Activated CD8-positive, alpha-beta memory T cell treated with anti-CD3 and anti-CD28 coated beads, Interleukin-2, amount 10 ng/mL, durations not matched to agents 7 days and 5 days (primary cell): ENCODE measurements at places on chromosomes 2 and 18. TPM values are rescaled to one million over a fixed set of nuclear protein-coding genes. Genes with fewer than 3 reads are reported as not detected.

CDH2 gene
- not detected for total RNA-seq

KCNF1 gene
- not detected for total RNA-seq

TSHZ1 gene
- 20.4 TPM for total RNA-seq

CD207 gene
- total RNA-seq = not detected

KHK gene
- 8.8 TPM for total RNA-seq

CROCC2 gene
- total RNA-seq = not detected

FTCDNL1 gene
- 2.8 TPM for total RNA-seq

AQP4 gene
- total RNA-seq = not detected

MFSD6 gene
- total RNA-seq = 56.4 TPM

C2orf80 gene
- total RNA-seq = not detected

TM4SF20 gene
- total RNA-seq = not detected

PCARE gene
- not detected for total RNA-seq

FBXO41 gene
- 31.5 TPM for total RNA-seq

PROM2 gene
- not detected for total RNA-seq

C2orf78 gene
- total RNA-seq = not detected

RAB27B gene
- total RNA-seq = 3.5 TPM

SCN9A gene
- total RNA-seq = not detected

HMSD gene
- total RNA-seq = 5.5 TPM

LRPPRC gene
- total RNA-seq = 103 TPM

NDC80 gene
- total RNA-seq = 101 TPM

TTN gene
- 7.0 TPM for total RNA-seq

DHRS9 gene
- total RNA-seq = not detected

CNTNAP5 gene
- total RNA-seq = not detected

R3HDM1 gene
- 57.3 TPM for total RNA-seq

TUBA3E gene
- total RNA-seq = not detected

TMEM87B gene
- total RNA-seq = 19.7 TPM

THSD7B gene
- not detected for total RNA-seq

SKOR2 gene
- not detected for total RNA-seq

PLGLB1 gene
- total RNA-seq = 4.4 TPM

LYPD1 gene
- total RNA-seq = not detected

HAT1 gene
- 60.2 TPM for total RNA-seq

TDRD15 gene
- not detected for total RNA-seq

SNED1 gene
- total RNA-seq = 3.6 TPM

PLCL1 gene
- 0.20 TPM for total RNA-seq

MARCHF4 gene
- total RNA-seq = not detected

ASB18 gene
- not detected for total RNA-seq

CCBE1 gene
- not detected for total RNA-seq

RESP18 gene
- total RNA-seq = not detected

ARHGAP28 gene
- total RNA-seq = not detected

LRP1B gene
- not detected for total RNA-seq

MAB21L4 gene
- total RNA-seq = not detected

RSAD2 gene
- 183 TPM for total RNA-seq
